Glutamatergic neuron (in vitro differentiated cells): ENCODE measurements at places on chromosomes 1 and 21.

GRCh38 chr1:22447621-22448111 lies 4.0 kb upstream of the ZBTB40 start:
- DNase-seq, result no peak

DNA sequence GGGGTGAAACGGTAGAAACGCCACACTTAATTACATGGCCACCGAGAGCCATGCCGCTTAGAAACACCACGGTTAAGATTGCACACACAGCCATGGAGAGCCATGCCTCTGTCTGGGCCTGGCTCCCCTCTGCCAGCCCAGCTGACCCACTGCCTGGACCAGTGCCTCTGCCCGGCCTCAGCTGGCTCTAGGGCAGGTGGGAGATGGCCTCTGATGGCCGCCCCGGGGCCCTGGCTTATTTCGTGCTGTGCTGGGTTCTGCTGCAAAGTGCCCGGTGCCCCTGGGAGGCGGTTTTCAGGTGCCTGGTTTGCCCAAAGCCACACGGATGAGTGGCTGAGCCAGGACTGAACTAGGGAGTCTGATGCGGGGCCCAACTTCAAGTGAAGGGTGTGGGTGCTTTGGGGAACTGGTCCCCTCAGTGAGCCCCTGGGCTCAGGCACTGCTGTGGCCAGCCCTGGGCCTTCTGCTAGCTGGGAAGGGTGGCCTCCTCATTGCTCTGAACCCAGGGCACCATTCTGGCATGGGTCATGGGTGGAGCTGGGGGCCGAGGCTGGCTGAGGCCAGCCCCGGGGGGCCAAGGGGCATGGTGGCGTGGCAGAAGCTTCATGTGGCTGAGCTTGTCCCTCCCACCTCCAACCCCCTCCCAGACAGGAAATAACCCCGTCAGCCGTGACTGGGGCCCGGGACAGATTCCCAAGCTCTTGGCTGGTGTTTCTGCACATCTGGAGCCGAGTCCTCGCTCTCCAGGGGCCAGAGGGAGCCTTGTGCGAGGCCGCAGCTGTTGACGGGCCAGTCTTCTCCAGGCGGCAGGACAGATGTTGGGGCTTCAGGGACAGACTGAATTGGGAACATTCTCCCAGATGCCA lies 1.9 kb upstream of the GPR153 start:
- DNase-seq, result no peak

DNA sequence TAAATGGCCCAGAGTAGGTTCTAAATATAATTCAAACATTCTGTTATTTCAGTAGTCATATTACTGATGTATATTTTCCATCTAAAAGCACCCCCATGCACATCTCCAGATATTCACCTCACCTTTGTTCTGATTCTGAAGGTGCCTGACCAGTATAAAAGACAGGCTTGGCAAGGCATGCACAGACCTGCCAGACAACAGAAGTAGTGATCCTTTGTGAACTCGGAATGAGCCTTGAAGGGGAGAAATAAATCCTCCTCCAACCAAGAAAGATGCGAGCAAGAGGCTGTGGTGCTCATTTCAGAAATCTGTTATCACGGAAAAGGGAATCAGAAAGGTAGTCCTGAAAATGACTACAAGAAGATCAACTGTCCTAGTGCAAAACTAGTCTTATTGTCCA lies 287.3 kb downstream of the VAV3 start:
- DNase-seq, result no peak

- no peak for DNase-seq
Measured at GRCh38 chr1:7343882-7344281, 427.2 kb upstream of the VAMP3 start.
